CD4-positive, CD25-positive, alpha-beta regulatory T cell (primary cell): ENCODE measurements at places on chromosomes 16 and 17. TPM values are rescaled to one million over a fixed set of nuclear protein-coding genes. Genes with fewer than 3 reads are reported as not detected.

DNA sequence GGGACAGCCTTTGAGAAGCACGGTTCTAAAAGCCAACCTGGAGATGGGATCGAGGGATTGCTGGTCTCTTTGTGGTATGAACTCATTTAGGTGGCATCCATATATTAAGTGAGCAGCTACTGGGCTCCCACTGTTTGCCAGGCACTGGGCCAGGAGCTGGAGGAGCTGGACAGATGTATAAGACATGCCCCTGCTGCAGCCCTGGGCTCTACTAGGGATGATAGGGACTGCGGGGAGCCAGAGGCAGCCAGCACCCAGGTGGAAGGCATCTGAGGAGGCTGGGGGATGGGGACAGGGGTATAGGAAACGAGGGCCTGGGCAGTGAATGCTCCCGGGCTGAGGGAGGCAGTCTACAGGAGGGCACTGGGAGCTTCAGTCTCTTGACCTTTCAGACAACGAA is 53.0 kb upstream of the MEAK7 start:
- no peak for DNase-seq
- no peak overlapping the region for H3K4me3 ChIP-seq
- peaks cover 25% of the 10 kb centered on the region for H3K4me1 ChIP-seq
- H3K27ac ChIP-seq, result no peak overlapping the region
- peaks cover 2% of the 10 kb centered on the region for H3K36me3 ChIP-seq
- no peaks in the 10 kb centered on the region for H3K27me3 ChIP-seq

GRCh38 chr17:16036261-16036660 is 36.6 kb downstream of the TTC19 start:
- no peak for DNase-seq
- H3K27ac ChIP-seq, result no peak overlapping the region
- peaks cover 95% of the 10 kb centered on the region for H3K36me3 ChIP-seq

PHOSPHO1 gene
- total RNA-seq, result not detected

DNA sequence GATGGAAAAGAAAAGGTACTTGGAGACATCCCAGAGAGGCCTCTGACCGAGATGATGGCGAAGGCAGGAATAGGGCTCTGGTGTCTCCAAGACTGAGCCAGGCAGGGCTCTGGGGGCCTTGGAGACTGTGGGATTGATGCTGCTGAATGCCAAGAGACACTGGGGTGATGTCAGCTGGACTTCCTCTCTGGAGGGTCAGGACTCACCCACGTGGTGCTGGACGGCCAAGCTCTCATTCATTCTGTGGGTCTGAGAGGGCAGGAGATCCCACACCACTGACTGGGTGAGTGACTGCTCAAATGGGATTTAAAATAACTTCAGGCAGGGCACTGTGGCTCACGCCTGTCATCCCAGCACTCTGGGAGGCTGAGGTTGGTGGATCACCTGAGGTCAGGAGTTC is 64.8 kb downstream of the NT5M start:
- H3K27ac ChIP-seq, result no peak overlapping the region
- no peak for DNase-seq
- H3K36me3 ChIP-seq, result no peaks in the 10 kb centered on the region
- no peak overlapping the region for H3K4me3 ChIP-seq

DNA sequence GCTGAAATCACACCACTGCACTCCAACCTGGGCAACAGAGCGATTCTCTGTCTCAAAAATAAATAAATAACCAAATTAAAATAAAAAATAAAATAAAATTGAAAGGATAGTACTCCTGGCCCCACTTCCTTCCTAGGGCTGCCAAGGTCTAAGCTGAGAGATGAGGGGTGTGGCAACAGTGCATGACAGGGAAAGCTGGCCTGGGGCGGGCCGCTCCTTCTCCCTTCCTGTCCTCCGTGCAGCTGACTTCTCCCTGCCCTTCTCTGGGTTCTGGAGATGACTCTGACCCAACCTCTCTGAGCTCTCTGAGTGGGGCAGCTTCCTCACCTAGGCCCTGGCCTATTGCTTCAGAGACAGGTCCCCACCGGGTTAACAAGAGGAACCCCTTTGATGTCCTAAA is 8.7 kb upstream of the SLC25A39 start:
- no peak for DNase-seq
- no peak overlapping the region for H3K4me3 ChIP-seq
- no peaks in the 10 kb centered on the region for H3K27me3 ChIP-seq

GRCh38 chr17:29906969-29907368 is 23.1 kb downstream of the SSH2 start:
- H3K4me3 ChIP-seq, result no peak overlapping the region
- no peak for DNase-seq
- H3K27ac ChIP-seq, result no peak overlapping the region

NPIPB6 gene
- 3.0 TPM for total RNA-seq

GRCh38 chr17:66379544-66379943 is 77.1 kb downstream of the PRKCA start:
- no peak overlapping the region for H3K27ac ChIP-seq
- H3K4me1 ChIP-seq, result no peaks in the 10 kb centered on the region
- DNase-seq, result no peak
- H3K36me3 ChIP-seq, result no peaks in the 10 kb centered on the region
- no peaks in the 10 kb centered on the region for H3K27me3 ChIP-seq

- H3K4me3 ChIP-seq, result no peak overlapping the region
- no peaks in the 10 kb centered on the region for H3K4me1 ChIP-seq
- H3K36me3 ChIP-seq, result peaks cover 14% of the 10 kb centered on the region
- no peaks in the 10 kb centered on the region for H3K27me3 ChIP-seq
- DNase-seq, result no peak
- H3K27ac ChIP-seq, result no peak overlapping the region
Measured at GRCh38 chr16:81607805-81608522, 163.4 kb downstream of the CMIP start.

GRCh38 chr17:43051969-43052368 is 26.9 kb downstream of the RND2 start:
- no peaks in the 10 kb centered on the region for H3K4me1 ChIP-seq
- no peaks in the 10 kb centered on the region for H3K27me3 ChIP-seq
- H3K36me3 ChIP-seq, result no peaks in the 10 kb centered on the region

GCGR gene
- not detected for total RNA-seq

GRCh38 chr17:77087650-77088454 is 52.9 kb upstream of the SEC14L1 start:
- peak overlapping the region; percentile 93 for H3K4me3 ChIP-seq
- peaks cover 34% of the 10 kb centered on the region for H3K4me1 ChIP-seq
- peak overlapping the region; percentile 94 for H3K27ac ChIP-seq
- H3K27me3 ChIP-seq, result no peaks in the 10 kb centered on the region
- no peak for DNase-seq

DNA sequence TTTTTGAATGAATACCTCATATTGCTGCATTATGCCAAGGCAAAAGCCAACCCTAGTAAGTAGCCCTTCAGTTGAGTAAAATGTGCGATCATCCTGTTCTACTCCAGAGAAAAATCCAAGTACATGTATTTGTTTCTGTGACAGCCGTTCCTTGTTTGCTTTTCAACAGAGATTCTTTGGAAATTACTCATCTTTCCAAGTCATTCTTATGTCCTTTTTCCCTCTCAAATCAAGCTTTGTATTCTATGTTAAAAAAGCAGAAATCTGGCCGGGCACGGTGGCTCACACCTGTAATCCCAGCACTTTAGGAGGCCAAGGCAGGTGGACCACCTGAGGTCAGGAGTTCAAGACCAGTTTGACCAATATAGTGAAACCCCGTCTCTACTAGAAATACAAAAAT is 112.9 kb upstream of the HAS3 start:
- H3K27me3 ChIP-seq, result no peaks in the 10 kb centered on the region
- no peaks in the 10 kb centered on the region for H3K36me3 ChIP-seq
- no peaks in the 10 kb centered on the region for H3K4me1 ChIP-seq
- DNase-seq, result no peak

GRCh38 chr17:41593306-41593981 is 6.7 kb upstream of the KRT14 start:
- H3K36me3 ChIP-seq, result no peaks in the 10 kb centered on the region
- no peaks in the 10 kb centered on the region for H3K27me3 ChIP-seq
- DNase-seq, result no peak
- no peak overlapping the region for H3K4me3 ChIP-seq
- no peak overlapping the region for H3K27ac ChIP-seq

DNA sequence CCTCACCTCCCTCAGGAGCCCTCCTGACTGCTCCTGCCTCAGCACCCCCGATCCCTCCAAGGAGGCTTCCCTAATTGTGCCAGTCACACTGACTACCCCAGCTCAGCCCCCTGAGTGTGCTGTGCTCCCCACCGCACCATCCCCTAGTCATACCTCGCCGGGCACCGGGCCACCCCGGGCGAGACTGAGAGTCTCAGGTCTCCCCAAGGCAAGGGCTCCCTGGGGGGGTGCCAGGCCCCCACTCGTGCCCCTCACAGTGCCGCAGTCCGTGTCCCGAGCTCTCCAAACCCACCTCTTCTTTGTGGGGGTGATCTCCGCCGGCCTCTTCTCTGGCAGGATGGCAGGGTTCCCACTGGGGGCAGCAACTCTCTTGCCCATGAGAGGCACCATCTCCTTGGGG is 3.2 kb downstream of the TRPV3 start:
- no peaks in the 10 kb centered on the region for H3K36me3 ChIP-seq
- no peak for DNase-seq
- no peak overlapping the region for H3K4me3 ChIP-seq

DNA sequence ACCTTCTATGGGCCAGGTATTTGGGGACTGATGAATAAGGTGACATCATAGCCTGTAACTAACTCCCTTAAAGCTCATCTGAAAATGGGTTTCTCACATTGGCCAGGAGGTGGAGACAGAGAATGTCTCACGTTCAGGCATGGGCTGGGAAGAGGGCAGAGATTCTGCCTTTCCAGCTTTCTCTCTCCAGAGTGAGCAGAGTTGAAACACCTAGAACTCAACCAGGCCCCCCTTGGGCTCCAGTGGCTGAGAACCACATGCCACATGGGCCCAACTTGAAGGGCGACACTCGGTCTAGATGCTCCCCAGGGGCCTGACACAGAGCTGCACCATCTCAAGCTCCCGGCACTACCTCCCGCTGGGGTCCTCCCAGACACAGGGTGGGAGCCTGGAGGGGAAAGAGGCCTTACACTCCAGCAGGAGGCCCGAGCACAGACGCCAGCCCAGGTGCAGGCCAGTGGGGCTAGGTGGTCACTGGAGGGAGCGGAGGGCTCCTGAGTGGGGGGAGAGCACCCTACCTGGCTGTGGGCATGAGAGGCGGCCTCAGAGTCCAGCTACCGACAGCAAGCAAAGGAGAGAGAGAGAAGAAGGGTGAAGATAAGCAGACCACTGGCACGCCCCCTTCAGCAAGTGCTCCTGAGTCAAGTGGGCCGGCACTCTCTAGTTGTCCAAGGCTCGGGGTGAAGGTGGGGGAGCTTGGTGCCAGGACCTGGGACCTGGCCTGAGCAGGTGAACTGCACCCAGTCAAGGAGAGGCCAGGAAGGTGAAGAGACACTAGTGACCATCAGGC is 55.9 kb downstream of the MYO18A start:
- DNase-seq, result no peak
- no peaks in the 10 kb centered on the region for H3K27me3 ChIP-seq
- no peak overlapping the region for H3K4me3 ChIP-seq
- H3K36me3 ChIP-seq, result peaks cover 64% of the 10 kb centered on the region
- H3K27ac ChIP-seq, result no peak overlapping the region

- no peak overlapping the region for H3K27ac ChIP-seq
- no peaks in the 10 kb centered on the region for H3K36me3 ChIP-seq
- no peak for DNase-seq
- no peaks in the 10 kb centered on the region for H3K4me1 ChIP-seq
- H3K4me3 ChIP-seq, result no peak overlapping the region
Measured at GRCh38 chr16:81229811-81230210, 8.7 kb upstream of the BCO1 start.
